Large intestine (tissue), 12 donors: ENCODE measurements at places on chromosomes 4 and X. TPM values are rescaled to one million over a fixed set of nuclear protein-coding genes. Genes with fewer than 3 reads are reported as not detected.

TRAM1L1 gene
- polyA plus RNA-seq: 2.8 TPM

TRIM61 gene
- 6.0 TPM for polyA plus RNA-seq

DCLK2 gene
- 7.1 TPM for polyA plus RNA-seq

MAGEA2 gene
- not detected for polyA plus RNA-seq

XAGE1A gene
- not detected for polyA plus RNA-seq

TKTL2 gene
- polyA plus RNA-seq: 0.01 TPM

GYG2 gene
- polyA plus RNA-seq: 13.2 TPM

FAM3A gene
- 41.4 TPM for polyA plus RNA-seq

FREM3 gene
- polyA plus RNA-seq: 0.16 TPM

AMBN gene
- not detected for polyA plus RNA-seq

CYP4V2 gene
- 48.4 TPM for polyA plus RNA-seq

PLP1 gene
- 32.0 TPM for polyA plus RNA-seq

DGKK gene
- polyA plus RNA-seq: 0.09 TPM

CT47B1 gene
- not detected for polyA plus RNA-seq

SH3TC1 gene
- 21.1 TPM for polyA plus RNA-seq

TNIP3 gene
- polyA plus RNA-seq: 0.16 TPM

BDH2 gene
- polyA plus RNA-seq: 214 TPM

UVSSA gene
- 23.5 TPM for polyA plus RNA-seq

CDKL5 gene
- polyA plus RNA-seq: 5.0 TPM

HPGDS gene
- polyA plus RNA-seq: 5.0 TPM

C4orf36 gene
- 0.60 TPM for polyA plus RNA-seq

PCDH11X gene
- polyA plus RNA-seq: 0.01 TPM

TMEM31 gene
- 0.43 TPM for polyA plus RNA-seq

USP17L29 gene
- not detected for polyA plus RNA-seq

STARD8 gene
- polyA plus RNA-seq: 2.6 TPM

S100G gene
- polyA plus RNA-seq: 18.2 TPM

HSFX2 gene
- polyA plus RNA-seq: not detected

MAGEB2 gene
- polyA plus RNA-seq: not detected

ELF4 gene
- polyA plus RNA-seq: 32.0 TPM

LPAR4 gene
- polyA plus RNA-seq: 3.6 TPM

CCDC160 gene
- polyA plus RNA-seq: 0.10 TPM

PHOX2B gene
- 16.7 TPM for polyA plus RNA-seq

DDX53 gene
- not detected for polyA plus RNA-seq

PNCK gene
- polyA plus RNA-seq: 128 TPM

TEX13B gene
- polyA plus RNA-seq: not detected

FRAS1 gene
- 12.9 TPM for polyA plus RNA-seq

FNIP2 gene
- polyA plus RNA-seq: 28.1 TPM

NEUROG2 gene
- polyA plus RNA-seq: not detected

PIR gene
- polyA plus RNA-seq: 6.8 TPM

EFHC2 gene
- polyA plus RNA-seq: 2.2 TPM

F8A1 gene
- 14.7 TPM for polyA plus RNA-seq

ITM2A gene
- 60.3 TPM for polyA plus RNA-seq

GAGE12J gene
- not detected for polyA plus RNA-seq

CDX4 gene
- polyA plus RNA-seq: not detected

ADGRL3 gene
- polyA plus RNA-seq: 9.8 TPM

UGT8 gene
- polyA plus RNA-seq: 76.6 TPM

UCHL1 gene
- polyA plus RNA-seq: 111 TPM

SAGE1 gene
- not detected for polyA plus RNA-seq
